ENCODE measurements at places on chromosomes 5 and 9.

DNA sequence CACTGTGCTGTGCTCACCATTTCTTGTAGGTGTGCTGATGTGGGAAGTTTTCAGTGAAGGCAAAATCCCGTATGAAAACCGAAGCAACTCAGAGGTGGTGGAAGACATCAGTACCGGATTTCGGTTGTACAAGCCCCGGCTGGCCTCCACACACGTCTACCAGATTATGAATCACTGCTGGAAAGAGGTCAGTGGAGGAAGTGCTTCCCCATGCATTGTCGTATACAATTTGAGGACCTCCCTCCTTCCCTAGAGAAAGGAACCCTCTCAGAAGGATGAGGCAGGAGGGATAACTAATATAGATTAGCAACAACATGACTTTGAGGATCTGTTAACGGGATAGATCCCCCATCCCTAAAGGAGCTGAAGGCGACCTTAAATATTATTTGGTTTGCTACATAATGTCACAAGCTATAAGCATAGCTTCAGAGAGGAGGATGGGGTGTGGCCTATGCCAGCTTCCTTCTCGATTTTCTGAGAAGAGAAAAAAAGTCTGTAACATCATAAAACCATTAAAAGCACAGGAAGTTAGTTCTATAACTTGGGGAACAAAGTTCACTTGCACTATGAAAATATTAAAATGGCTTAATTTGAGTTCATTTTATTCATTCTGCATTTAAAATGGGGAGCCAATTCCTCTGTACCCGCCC lies 17.0 kb upstream of the CYFIP2 start:
- no peak for DNase-seq

DNA sequence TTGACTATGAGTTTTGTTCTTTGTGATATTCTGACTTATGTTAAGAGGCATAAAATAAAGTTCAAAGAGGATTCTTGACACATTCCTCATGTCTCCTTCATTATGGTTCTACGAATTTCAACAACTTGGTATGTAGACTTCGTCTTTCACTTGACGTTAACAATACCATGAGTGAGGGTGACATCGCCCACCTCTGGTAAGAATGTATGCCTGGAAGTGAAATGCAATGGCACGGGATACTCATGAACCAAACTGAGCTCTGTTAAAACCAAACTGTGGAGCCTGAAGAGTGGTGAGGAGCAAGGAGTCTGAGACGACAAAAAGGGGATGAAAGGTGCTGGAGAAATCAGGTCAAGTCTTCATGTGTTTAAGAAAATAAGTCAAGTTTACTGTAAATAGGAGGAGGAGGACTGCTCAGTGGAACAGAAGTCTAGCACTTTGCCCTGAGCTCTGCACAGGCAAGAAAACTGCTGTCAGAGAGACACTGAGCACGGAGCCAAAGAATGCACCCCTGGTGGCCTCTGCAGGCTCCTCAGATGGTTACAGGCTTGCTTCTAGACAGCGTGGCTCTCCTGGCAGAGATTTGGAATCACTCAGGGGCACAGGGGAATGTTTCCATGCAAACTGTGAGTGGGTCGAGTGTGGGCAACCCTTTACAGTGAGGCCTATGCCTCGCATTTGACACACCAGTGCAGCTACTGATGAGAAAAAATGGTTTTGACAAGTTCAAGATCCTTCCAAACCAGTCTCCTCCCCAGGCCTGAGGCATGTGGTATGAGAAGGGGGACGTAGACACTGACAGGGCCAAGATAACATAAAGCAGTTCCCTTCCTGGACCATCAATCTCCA lies 470.1 kb downstream of the IRX1 start:
- no peak for DNase-seq

GRCh38 chr5:78845470-78845869 lies 139.6 kb downstream of the ARSB start:
- DNase-seq, result no peak

GRCh38 chr9:3521966-3522365 lies 3.8 kb downstream of the RFX3 start:
- DNase-seq, result no peak

- DNase-seq, result no peak
Measured at GRCh38 chr5:113984928-113985327, 376.9 kb upstream of the KCNN2 start.

GRCh38 chr5:140110646-140110957 lies 3.3 kb upstream of the PURA start:
- DNase-seq, result no peak

DNA sequence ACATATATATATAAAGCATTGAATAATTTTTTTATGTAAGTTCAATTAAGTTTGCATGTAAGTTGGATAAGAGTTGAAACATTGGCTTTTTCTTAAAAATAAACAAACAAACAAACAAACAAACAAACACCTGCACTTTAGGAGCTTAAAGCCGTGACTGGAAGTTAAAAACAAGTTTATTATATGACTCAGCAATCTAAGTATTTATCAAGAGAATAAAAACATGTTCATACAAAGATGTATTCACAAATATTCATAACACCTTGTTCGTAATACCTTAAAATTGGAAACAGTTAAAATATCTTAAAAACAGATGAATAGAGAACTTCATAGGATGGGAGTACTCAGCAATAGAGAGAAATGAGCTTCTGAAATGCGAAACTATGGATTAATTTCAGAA lies 61.5 kb upstream of the ANXA1 start:
- no peak for DNase-seq

DNA sequence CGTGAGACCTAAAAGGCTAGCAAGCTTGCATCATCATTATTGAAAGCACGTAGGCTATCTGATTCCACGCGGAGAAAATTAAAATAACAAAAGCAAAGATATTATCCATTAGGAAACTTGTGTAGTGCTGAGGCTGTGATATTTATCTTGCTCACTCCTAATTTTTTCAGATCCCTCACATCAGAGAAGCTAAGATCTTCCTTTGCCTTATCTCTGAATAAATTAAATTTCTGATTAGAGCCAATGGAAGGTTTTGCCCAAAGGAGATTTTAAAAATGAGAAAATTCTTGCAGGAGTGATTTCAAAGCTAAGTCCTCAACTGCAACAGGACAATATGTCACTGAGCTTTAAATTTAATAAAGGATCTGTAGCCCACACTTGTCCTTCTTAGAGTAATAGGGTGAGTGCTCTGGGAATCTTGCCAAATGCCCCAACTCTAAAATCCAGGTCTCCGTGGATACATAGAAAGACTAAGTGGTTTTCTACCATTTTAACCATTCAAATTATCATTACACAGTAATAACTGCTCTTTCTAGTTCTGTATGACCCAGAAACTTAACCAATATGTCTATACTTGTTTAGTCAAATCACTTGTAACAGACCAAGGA lies 295.0 kb downstream of the CAAP1 start:
- DNase-seq, result no peak
